ENCODE measurements at places on chromosomes 16 and 17.

- no peak for DNase-seq
These were observed 22.1 kb upstream of the KDM8 start for GRCh38 chr16:27181019-27181790.

- no peak for DNase-seq
These were observed 59.5 kb downstream of the CCDC182 start for GRCh38 chr17:57685499-57686132.

DNA sequence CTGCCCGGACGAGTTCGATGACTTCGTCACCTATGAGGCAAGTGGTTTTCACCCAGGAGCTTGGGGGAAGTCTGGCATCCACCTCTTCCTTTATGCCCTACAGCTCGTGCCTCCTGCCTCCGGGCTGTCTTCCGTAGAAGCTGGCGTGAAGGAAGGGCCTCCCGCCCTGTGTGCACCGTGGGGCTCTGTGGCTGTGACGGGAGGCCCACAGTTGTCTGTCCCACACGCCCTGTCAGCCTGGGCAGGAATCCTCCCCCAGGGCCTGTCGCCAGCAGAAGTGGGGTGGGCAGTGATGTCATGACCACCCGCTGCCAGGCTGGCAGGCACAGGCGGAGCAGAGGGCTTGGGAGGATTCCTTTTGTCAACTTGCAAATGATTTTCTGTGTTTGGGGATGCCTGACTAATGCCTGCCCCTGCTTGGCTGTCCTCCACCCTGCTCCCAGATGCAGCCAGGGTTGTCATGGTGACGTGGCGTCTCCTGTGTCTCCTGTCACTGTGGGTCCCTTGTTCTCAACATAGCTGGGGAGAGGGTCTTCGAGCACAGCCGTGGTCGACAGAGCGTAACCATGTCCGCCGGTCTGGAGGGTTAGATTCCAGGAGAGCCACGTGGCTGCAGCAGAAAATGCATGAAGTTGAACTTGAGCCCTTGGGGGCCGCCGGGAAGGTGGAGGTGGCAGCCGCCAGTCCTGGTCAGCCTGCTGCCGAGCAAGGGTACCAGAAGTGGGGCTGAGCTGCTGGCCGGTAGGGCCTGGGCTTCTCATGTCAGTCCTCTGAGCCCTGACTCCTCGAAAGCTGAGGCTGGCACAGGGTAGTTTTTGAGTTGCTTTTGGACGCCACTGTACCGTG, 46.1 kb downstream of the RAB11FIP3 start:
- DNase-seq = no peak

- DNase-seq = no peak
These were observed 17.7 kb upstream of the STH start for GRCh38 chr17:45981306-45981705.

DNA sequence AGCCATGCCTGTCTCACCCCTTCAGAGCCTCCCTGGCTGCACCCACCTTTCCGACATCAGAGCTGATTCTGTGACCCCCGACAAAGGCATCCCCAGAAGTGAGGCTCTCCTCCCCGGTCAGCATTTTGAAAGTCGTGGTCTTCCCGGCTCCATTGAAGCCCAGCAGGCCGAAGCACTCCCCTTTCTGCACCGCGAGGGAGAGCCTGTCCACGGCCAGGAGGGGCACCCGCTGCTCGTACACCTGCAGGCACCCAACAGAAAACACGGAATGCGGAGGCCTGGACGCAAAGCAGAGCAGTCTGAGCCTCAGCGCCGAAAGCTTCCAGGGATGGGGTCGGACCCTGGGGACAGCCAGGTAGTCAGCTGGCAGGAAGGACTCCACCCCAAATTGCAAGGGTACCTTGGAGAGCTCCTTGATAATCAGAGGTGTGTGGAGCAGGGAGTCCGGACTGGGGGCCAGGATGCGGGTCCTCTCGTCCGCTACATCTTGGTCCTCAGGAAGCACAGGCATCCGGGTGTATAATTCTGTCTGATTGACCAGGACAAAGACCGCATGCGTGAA, 13.1 kb upstream of the RNPS1 start:
- DNase-seq = no peak

GRCh38 chr16:56716761-56717160, 13.2 kb upstream of the NUP93 start:
- DNase-seq = no peak

DNA sequence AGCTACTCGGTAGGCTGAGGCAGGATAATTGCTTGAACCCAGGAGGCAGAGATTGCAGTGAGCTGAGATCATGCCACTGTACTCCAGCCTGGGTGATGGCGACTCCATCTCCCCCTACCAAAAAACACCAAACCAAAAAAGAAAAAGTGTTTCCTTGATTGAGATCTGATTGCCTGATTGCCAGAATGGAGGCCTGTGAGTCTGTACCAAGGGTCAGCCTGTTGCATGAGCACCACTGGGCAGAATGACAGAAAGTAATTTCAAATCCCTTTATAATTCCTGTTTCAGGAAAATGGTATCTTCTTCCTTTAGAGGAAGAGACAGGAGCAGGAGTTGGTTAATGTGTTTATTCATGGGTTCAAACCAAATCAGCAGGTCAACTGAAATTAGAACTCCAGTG, 8.5 kb downstream of the UBN1 start:
- DNase-seq = no peak

GRCh38 chr16:25523183-25523582, 168.6 kb upstream of the HS3ST4 start:
- no peak for DNase-seq

- DNase-seq = peak; percentile 74
These were observed 32.9 kb downstream of the PGS1 start for GRCh38 chr17:78411241-78411857.

DNA sequence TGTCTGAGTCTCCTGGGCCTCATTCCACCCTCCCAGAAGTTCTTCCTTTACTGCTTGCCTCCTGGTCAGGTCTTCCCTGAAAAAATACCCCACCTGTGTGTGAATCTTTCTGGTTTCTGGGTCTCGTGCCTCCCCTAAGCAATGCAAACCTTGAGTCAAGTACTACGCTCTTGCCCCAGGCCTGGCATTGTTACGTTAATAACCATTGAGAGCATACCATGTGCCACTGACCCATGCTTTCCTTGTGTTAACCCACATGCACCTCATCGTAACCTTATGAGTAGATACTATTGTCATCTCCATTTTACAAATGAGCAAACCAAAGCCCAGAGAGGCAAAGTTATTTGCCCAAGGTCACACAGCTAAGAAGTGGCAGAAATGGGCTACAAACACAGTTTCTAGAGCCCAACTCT, 25.4 kb upstream of the TOB1 start:
- no peak for DNase-seq

DNA sequence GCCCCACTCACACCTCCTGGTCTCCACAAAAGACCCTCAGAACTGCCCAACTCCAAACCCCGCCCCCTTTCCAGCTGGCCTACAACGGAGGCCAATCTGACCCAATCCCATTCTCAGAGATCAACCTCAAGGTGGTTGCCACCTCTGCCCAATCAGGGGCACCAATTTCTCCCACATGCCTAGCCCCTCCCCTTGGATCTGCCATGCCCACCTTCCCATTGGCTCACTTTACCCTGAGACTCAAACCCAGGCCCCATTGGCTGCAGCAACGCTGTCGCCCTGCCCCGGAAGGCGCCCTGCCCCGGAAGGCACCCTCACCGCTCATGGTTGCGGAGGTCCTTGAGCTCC, 10.6 kb downstream of the ZNF668 start:
- no peak for DNase-seq

All from Caco-2 (cell line).